Activated T-helper 1 cell treated with anti-CD3 and anti-CD28 coated beads, Interleukin-2, amount 50 U/mL, for 16 hours (primary cell): ENCODE measurements at places on chromosomes 6 and 20.

GRCh38 chr20:62507323-62507722 lies 31.5 kb upstream of the GATA5 start:
- no peak for DNase-seq

GRCh38 chr6:71099649-71100048 lies 142.8 kb upstream of the B3GAT2 start:
- no peak for DNase-seq

- DNase-seq, result no peak
These were observed 45.2 kb downstream of the DEFB114 start for GRCh38 chr6:49918787-49919186.

DNA sequence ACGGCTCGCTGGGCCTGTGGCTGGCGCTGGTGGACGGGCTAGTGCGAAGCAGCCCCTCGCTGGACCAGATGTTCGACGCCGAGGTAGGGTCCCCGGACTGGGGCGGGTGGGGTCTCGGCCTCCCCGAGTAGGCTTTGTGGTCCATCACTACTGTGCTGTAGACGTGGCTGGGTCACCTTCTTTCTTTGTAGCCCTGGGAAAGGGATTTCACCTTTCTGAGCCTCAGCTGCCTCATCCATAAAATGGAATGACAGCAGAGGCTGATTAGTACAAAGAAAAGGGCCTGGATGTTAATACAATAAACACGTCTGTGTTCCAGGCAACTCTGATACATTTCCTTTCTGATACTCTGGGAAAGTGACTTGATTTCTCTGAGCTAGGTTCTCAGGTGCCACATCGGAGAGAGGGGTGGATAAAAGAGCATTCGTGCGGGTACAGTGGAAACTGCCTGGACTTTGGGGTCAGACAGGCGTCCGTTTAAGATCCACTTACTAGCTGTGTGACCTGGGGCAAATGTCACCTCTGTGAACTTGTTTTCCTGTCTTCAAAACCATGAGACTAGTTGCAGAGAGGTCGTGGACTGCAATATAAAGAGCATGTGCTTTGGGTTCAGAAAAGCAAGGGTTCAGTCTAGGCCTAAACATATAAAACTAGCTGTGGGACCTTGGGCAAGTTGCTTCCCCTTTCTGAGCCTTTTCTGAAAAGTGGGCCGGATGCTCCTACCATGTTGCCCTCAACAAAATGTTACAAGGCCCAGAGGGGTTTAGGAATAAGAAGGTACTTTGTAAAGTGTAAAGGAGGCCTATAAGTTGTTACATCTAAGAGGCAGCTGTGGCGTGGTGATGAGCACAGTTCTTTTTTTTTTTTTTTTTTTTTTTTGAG lies 896 bp downstream of the SYS1 start:
- DNase-seq, result no peak

- DNase-seq, result no peak
These were observed 245.0 kb downstream of the TTLL2 start for GRCh38 chr6:167569879-167570278.
